Foreskin fibroblast (primary cell): ENCODE measurements at places on chromosomes 5 and 9.
A peak's percentile ranks its signal among the peaks of the same experiment; 100 is the strongest.

DNA sequence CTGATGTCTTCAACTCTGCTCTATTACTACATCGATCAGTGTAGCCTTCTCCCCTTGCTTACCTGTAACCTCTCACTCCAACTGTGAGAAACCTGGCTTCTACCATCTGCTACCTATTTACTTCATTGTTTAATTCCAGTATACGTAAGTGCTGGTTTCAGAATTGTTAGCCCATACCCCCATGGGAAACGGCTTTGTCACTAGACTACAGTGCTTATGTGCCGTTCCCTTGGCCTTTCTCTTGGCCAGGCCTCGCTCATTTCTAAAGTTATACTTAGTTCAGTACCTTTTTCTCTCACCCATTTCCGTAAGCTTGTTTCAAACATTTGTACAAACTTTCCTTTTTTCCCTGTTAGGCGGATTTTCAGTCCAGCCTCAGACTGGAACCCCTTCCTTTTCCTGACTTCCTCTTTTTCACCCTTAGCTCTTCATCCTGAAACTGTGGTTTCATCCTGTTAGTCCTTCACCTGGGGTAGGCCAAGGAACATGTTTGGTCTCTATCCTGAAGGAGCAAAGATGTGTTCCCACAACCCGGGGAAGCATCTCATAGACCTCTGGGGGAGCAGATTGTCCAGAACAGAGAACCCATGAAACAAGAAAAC, 21.7 kb downstream of the ALG2 start:
- no peak for DNase-seq

DNA sequence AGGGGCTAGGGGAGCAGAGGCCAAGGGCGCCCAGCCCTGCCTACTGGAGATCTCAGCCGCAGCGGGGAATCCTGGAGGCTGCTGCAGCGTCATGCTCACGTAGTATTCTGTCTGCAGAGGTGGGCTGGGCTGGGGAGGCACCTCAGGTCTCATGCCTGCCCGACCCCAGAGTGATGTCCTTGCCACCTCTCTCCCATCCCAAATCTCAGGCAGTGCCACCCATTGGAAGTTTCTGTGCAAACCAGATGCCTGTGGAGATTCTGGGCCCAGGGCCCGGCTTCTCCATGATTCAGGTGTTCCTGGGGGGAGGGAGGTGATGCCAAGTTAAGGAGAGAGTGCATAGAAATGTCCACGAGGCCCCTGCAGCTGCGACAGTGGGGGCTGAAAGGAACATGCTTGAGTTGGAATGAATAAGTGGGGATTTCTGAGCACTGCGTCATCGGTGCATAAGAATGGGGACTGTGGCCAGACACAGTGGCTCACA, 72.0 kb downstream of the ANKRD33B start:
- no peak for DNase-seq

GRCh38 chr5:133482028-133482427, 130.3 kb downstream of the FSTL4 start:
- no peak for DNase-seq

DNA sequence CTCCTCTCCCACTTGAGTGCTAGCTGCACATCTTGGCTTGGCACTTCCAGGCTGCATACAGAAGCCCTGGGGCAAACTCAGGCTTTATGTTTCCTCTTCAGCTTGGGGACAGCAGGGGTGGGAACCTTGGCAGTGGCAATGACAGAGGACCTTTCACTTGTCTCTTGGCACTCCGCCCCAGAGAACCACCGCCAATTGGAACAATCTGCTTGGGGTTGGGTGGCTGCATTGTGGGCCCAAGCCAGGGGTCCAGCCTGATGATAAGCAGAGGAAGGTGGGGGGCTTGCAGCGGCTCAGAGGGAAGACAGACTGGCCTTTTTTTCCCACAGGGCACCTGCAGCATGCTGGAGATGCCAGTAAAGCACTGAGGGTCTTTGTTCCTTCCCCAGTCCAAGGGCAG, 179.0 kb upstream of the NMUR2 start:
- no peak for DNase-seq

DNA sequence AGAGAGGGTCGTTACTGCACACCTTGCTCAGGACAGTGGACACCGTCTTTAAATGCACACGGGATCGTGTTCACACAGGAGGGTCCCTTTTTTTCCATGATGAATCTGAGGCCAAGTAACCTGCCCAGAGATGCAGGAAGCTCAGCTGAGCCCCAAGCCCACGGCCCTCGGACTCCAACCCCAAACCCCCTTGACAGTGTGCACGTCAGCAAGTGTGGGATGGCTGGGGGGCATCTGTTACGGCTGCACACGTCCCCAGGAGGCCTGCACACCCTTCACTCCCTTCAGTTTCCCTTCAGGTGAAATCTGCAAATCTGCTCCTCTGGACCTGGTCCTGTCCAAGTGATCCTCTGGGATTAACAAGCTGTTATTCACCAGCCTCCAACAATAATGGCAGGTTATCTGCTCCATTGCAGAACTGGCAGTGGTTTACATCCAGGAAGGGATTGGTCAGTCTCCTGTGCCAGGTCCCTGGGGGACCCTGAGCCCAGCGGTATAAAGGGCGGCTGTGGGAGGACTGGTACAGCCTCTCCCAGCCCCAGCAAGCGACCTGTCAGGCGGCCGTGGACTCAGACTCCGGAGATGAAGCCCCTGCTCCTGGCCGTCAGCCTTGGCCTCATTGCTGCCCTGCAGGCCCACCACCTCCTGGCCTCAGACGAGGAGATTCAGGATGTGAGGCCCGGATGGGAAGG, at the start of gene LCN1:
Gene LCN1 (plus strand): TSS at position 525 of the 692 bp plus-strand sequence. CDS start 58 bp downstream, at position 583.
- no peak for DNase-seq

DNA sequence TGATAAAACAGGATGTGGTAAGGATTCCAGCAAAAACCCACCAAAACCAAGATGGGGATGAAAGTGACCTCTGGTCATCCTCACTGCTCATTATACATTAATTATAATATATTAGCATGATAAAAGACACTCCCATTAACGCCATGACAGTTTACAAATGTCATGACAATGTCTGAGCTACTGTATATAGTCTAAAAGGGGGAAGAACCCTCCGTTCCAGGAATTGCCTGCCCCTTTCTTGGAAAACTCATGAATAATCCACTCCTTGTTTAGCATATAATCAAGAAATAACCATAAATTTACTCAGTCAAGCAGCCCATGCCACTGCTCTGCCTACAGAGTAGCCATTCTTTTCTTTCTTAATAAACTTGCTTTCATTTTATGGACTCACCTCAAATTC, 96.4 kb upstream of the VLDLR start:
- DNase-seq = no peak

DNA sequence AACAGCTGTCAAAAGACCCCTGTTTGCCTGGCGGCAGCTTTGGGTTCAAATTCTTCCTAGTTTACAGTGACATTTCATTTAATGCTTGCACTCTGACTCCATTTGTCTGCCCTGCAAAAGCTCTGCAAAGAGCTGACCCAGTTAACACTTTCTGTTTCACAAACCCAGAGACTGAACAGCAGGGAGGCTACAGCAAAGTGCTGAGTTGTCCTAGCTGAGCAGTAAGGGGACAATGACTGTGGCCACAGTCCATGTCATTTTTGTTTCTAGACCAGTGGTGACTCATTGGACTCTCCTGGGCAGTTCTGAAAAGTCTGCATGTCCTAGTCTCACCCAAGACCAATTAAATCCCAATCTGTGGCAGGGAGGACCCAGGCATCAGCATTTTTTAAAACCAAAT, 994.8 kb upstream of the WWC1 start:
- DNase-seq = no peak

- no peak for DNase-seq
Observed at GRCh38 chr9:127051881-127052595, 70.4 kb downstream of the ANGPTL2 start.

GRCh38 chr5:147643142-147643541, 133.3 kb upstream of the DPYSL3 start:
- no peak for DNase-seq

DNA sequence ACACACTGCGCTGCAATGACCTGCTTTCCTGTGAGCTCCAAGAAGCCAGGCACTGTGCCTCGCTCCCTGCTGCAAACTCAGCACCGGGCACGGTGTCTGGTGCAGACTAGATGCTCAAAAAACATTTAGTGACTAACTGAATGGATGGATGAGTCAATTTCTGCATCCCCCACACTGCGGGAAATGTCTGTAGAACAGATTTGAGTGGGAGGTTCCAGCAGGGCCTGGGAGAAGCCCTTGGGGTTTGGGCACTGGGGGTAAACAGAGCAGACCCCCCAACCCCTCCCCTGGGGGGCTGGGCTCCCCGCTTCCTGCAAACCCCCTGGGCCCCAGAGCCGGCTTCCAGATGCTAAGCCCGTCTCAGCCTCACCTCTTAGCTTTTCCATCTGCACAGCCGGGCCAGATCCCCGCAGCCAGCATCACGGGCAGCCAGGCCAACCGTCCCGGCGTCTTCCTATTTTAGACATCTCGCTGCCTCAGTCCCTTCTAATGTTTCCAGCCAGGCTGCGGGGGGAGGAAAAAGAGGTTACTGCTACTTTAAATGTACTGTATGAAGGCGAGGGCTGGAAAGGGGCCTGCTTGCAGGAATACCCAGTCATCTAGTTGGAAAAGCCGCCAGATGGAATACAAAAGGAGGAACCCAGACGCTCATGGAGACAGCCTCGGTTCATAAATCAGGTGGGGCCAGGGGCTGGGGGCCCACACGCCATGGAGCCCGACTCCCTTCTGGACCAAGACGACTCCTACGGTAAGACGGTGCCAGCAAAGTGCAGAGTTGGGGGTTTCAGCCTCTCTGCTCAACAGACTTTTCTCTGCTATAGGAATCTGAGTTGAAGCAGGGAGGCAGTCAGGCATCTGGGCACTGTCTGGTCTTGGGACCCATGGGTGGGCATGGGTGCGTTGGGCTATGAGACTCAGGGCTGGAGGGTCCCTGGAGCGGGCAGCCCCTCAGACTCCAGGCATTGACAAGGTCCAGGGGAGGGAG, 67.1 kb upstream of the GGTA1 start:
- peak; percentile 59 for DNase-seq

- DNase-seq = no peak
Observed at GRCh38 chr9:113398796-113399195, 2.3 kb downstream of the ALAD start.

- no peak for DNase-seq
Observed at GRCh38 chr9:121009650-121010049, 40.4 kb downstream of the C5 start.

DNA sequence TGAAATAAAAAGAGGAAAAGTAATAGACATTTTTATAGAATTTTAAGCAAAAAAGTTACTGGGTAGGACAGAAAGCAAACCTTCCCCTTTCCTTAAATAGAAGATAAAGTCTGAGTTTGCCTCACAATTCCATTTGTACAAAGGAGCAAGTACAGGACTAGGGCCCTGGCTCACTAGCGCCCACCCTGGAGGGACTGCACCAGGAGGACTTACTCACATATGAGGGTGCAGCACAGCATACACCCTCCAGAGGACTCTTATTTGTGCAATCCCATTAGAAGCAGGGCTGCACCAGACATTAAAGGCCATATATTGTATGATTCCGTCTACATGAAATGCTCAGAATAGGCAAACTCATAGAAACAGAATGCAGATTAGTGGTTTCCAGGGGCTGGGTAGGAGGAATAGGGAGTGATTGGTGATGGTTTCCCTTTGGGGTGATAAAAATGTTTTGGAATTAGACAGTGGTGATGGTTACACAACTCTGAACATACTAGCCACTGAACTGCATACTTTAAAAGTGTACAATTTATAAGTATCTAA, 4.5 kb downstream of the REEP5 start:
- peak; percentile 26 for DNase-seq

- DNase-seq = peak; percentile 71
Observed at GRCh38 chr5:177040814-177041420, 18.4 kb downstream of the ZNF346 start.

DNA sequence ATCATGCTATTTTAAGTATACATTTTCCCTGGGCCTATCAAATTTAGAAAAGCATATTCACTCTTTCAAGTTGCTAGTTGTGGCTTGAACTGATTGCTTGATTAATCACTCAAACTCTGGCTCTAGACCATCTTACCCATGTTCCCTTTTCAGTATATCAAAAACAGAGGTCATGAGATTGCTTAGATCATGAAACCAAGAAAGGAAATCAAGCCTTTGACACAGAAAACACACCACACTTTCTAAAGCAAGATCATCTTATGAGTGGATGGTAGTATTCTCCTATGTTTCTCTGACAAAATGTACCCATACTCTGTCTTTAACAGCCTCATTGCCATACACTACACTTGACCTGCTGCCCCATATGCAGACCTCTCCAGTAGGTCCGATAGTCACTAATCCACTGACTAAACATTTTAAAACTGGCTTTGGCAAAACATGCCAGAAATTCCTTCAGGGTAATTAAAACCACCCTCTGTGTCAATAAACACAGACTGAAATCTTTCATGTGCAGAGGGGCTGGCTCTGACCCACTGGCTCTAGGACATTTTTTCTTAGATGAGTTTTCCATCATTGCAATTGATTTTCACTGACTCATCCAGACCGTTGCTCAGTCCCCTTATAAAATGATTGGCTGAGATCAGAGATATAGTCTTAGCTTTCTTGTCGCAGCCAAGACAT, 18.2 kb downstream of the PPP2R2B start:
- DNase-seq = peak; percentile 1

GRCh38 chr5:173574983-173575382, 41.5 kb downstream of the BOD1 start:
- no peak for DNase-seq

DNA sequence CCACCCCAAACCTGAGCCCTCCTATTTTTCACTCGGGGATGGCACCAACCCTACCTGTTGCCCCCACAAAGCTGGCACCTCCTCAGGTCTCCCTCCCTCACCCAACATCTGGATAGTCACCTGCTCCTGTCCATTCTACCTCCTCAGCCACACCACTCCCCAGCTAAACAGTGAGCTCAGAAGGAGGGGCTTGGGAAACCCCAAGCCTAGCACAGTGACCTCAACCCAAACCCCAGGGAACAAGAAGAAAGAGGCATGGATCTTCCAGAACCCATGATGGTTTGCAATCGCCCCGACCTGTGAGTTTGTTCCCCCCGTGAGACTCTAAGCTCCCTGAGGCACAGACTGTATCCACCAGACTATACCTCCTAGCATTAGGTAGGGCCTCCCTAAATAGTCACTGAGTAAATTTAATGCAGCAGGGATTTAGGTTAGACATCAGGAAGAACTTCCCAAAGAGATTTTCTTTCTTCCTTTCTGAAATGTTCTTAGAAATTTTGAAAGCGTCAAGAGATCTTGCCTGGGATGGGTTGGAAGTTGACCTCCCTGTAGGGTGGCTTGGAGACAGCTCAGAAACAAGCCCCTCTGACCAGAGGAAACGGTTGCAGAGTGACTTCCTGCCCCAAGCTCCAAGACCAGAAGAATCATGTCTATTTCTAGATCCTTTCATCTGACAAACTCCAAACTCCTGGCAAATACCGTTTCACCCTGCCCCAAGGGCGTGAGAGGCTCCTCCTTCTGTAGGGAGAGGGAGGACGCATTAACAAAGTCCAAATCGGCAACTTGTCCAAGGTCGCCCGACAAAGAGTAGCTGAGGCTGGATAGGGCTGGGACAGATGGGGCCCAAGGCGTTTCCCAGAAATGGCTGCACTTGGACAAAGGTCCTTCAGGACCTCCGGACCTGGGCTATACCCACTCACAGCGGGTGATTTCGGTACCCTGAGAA, 4.1 kb downstream of the FIBCD1 start:
- DNase-seq = peak; percentile 52
